ENCODE measurements at places on chromosomes 3 and 15.

DNA sequence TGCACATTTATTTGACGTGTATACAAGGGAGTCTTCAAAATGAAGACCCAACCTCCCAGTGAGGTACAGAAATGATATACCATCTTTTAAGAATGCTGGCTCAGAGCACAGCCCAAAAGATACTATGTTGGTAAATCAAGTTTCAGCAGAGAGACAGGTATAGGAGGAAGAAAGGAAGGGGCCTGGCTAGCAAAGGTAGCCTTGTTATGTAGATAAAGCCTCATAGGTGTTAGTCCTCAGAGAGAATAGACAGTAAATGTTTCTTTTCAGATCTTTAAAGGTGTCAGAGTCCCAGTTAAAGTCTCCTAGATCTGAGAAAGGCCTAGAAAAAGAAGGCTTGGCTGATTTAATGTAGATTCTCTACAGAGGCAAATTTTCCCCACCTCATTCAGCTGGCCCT is 213.8 kb downstream of the SI start:
- no peak for DNase-seq

DNA sequence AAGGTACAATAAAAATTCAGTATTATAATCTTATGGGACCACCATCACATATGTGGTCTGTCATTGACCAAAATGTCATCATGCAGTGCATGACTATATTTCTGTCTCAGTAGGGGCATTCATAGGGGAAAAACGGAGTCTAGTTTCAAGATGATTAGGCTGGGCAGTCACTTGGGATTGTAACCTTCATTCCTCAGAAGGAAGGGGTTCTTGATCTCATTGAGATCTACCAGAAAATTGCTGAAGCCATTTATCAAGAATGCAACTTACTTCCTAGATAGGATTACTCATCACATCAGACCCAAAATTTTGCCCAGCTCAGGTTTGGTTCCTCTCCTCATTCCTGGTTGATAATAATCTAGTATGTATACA is 37.3 kb downstream of the BTD start:
- DNase-seq, result no peak

- DNase-seq, result no peak
Measured at GRCh38 chr3:24157106-24157505, 212.0 kb downstream of the NR1D2 start.

GRCh38 chr3:130700541-130700940 is 46.1 kb downstream of the PIK3R4 start:
- no peak for DNase-seq

Measured in DMS153 (cell line).